ENCODE measurements at places on chromosomes 4 and X.

DNA sequence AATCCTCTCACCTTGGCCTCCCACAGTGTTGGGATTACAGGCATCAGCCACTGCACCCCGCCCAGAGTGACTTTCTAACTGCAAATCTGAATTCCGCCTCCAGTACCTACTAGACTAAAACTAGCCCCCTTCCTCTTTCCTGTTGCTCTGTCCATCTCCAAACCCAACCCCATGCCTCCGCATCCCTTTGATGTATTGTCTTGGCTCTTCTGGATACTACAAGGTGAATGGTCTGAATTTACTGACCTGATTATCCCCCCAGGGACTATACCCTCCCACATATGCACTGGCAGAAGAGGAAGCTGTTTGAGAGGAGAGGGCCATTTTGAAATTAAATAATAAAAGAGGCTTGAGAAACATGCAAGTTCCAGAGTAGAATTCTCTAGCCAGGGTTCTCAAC lies 17.7 kb upstream of the TFDP3 start:
- no peak for DNase-seq

- DNase-seq = no peak
Measured at GRCh38 chrX:27599928-27600327, 9.8 kb downstream of the DCAF8L2 start.

DNA sequence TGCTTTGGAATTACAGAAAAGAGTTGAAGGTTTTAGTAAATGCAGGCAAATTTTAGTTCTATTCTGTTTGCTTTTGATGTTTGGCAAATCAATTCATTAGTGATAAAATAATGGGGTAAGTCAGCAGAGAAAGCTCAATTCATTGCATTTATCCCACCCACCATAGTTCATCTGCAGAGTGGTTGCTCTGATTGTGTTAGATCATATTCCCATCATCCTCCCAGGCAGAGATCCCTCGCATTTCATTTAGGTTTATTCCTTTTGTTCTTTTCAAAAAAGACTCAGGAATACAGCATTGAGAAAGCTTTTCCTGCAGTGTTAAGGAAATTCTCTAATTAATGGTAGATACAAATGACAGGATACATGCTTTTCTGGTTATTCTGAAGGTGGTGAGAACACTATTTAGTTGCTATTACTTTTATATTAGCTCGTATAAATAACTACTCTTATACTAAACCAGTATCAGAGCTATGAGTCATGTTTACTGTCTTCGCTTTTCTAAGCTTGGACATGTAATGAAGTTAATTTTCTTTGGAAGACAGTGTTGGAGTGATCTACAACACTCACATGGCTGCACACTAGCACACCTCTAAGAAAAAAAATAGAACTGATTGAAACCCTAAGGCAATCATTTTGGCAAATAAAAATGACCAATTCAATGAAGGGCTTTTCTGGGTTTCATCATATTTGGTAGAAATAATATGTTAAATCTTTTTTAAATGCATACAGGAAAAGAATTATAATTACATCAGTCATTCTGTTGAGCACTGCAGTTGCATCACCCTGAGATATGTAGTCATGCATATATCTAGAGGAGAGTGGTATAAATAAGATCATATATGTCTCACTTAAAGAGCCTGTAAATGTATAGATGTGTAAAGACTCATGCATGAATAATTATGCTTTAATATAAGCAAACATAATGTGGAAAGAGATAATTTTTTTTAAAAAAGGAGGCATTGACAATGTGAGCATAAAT lies 351.6 kb downstream of the PCDH7 start:
- no peak for DNase-seq

GRCh38 chr4:173537613-173538147 lies 7.7 kb upstream of the HAND2 start:
- DNase-seq = no peak

DNA sequence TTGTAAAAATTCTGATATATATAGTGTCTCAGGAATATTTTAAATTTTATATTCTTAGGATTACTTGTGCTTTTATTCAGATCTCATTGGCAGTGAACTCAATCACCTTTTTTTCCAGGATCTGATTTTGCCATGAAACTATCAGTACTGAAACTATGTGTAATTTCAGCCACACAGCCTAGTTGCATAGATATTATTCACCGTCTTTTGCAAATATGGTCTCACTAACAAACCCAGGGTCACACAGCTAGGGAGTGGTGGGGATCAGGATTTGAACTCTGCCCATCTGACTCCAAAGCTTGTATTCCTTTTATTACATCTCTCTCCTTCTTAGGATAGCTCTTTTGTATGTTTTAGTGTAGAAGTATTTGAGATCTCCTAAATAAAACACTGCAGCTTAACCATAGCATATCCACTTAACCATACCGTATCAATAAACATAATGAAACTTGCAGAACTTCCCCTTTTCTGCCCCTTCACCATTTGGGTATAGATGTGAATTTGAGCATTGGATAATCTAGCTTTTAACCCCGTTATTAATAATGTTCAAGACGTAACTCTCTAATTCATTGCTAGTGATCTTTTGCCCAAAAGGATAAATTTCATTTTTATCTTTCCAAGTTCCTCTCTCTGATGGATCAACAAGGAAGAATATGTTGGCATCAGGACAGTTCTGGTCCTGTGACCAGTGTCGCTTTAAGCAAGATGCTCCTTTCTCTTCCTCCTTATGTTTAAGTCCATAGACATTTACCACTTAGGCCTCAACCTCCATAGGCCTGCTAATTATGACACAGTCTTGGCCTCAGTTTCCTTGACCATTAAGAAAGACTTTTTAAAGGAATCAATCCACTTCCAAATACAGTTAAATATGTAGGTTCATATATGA lies 74.6 kb downstream of the RAPGEF2 start:
- no peak for DNase-seq

- DNase-seq = no peak
Measured at GRCh38 chrX:43141885-43142284, 363.9 kb upstream of the PPP1R2C start.

DNA sequence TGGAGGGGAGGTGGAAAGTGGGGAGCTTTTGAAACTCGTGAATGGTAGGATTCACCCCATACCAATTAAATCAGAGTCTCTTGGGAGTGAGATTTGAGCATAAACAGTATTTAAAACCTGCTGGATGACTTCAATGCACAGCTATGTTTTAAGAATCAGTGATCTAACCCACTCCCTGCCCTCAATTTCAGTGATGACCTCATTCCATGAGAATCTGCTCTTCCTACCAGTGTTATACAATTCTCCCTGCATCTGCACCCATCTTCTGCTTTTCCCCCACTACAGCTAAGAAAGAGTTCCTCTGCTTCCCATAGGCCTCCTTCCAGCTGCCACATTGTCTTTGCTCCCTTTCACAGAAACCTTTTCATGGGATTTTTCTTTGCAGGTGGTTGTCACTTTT lies 18.3 kb upstream of the H2AZ1 start:
- DNase-seq = no peak

DNA sequence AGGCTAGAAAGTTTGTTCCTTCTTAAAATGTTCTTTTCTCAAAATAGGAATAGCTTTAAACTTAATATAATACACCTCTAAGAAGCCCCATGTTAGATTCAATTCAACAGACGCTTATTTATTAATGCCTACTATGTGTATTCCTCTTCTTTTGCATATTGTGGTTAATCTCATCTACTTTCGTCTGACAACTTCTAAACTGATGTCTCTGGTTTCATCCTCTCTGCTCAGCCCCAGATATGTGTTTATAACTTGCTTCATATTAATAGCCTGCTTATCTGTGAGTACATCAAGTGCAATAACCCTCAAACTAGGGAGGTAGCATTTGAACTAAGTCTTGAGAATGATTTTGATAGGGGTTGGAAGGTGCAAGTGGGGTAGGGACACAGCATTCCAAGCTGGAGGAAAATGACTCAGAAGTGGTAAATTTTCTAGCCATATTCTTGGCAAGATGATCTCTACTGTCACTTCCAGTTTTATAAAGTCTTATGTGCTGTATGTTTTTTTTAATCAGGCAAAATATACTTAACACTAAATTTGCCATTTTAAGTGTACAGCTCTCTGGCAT lies 37.0 kb downstream of the STK26 start:
- DNase-seq = no peak

DNA sequence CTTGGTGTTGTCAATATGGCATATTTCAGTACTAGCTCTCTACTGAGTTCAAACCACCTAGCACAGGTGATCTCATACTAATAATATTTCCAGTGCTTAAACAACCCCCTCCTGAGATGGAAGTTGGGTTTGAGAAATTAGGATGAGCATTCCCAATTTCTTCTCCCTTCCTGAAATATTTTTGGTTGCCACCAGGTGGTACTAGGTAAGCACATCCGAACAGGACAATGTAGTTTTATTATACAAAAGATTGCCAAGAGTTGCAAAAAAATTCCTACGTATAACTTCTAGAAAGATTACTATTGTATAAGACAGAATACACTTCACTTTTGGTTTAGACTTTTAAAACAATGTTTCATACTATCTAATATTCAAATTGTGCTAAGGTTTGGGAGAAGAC lies 484.5 kb downstream of the PACRGL start:
- DNase-seq = no peak

- DNase-seq = no peak
Measured at GRCh38 chrX:139862208-139862607, 70.6 kb downstream of the ATP11C start.

DNA sequence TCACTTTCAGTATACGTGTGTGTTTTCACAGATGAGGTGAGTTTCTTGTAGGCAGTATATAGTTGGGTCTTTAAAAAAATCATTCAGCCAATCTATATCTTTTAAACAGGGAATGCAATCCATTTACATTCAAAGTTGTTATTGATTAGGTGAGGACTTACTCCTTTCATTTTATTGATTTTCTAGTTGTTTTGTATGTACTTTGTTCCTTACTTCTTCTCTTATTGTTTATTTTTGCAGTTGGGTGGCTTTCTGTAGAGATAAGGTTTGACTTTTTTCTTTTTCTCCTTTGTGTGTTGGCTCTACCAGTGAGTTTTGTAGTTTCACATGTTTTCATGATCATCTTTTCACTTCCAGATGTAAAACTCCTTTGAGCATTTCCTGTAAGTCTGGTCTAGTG lies 83.1 kb downstream of the MAGED1 start:
- DNase-seq = no peak

DNA sequence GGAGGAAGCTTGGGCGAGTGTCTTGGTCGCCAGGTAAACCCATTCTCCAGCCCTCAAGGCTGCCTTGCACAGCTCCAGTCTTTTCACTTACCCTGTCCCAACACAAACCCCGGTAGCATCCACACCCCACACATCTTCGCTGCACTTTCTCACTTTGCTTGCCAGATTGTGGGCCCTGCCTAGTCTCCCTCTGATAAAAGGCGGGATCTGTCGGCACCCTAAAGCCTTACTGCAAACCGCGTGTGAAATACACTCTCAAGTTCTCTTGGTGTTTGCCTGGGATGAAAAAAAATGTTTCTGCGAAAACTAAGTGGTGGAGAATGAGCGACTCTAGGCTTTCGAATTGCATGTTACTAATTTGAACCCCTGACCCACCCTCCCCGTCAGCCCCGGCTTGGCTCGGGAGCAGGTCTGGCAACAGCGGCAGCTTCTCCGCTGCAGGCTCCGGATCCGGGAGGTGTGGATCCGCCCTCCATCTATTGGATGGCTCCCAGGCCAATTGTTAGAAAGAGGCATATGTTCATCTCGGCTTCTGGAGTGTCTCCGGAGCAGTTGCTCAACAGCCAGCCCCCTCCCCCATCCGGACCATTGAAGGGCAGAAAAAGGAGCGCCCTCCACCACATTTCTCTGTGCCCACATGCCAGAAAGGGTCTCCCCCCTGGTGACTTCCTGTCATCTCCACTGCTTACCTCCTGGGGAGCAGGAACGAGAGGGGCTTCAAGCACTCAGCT lies 3.0 kb upstream of the CITED1 start:
- peak; percentile 65 for DNase-seq

DNA sequence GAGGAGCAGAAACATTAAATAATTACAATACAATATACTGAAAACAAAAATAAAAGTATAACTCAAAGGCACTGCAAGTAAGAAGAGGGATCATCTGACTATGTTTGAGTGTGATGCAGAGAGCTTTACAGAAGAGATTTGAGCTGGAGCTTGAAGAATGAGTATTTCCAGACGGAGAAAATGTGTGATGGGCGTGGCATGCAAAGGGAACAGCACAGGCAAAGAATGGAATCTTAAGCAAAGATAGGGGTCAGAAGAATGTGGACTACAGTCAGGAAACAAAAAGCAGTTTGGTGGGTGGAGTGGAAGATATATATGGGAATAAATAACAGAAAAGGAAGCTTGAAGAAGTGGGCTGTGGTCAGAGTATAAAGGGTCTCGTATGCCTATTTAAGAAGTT lies 45.5 kb downstream of the OPHN1 start:
- no peak for DNase-seq

DNA sequence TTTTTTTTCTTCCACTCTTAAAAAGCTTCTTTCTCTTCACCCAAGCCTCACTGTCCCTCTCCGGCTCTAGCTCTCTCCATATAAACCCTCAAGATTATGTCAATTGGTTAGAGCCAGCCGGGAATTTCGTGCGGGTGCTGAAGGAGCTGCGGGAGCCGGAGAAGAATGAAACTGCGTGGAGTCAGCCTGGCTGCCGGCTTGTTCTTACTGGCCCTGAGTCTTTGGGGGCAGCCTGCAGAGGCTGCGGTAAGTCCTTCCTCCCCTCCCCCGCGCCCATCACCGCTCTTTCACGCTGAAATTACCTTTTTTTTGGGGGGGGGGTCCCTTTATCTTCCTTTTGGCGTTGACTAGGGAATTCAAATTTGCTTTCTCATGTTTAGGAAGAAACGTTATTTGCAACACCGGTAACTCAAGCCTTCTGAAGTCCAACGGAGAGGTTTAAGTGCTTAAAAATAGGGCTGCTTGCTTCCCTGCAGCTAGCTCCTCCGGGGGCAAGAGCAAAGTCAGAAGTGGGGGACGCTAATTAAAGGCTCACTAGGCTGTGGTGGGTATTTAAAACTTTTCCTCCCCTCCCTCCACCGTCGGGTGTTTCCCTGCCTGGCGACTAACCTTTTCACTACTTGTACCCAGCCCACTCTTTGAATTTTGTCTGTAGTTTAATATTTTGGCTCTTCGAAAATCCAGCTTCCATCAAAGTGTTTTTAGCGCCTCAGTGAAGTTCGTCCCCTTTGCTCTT lies 491 bp downstream of the COL4A5 start:
- no peak for DNase-seq

- peak; percentile 41 for DNase-seq
Measured at GRCh38 chr4:1512738-1513660, 106.8 kb upstream of the NKX1-1 start.

- peak; percentile 95 for DNase-seq
Measured at GRCh38 chr4:1082215-1083182, 30.9 kb downstream of the RNF212 start.

GRCh38 chr4:145822181-145822580 lies 116.4 kb downstream of the ZNF827 start:
- no peak for DNase-seq

DNA sequence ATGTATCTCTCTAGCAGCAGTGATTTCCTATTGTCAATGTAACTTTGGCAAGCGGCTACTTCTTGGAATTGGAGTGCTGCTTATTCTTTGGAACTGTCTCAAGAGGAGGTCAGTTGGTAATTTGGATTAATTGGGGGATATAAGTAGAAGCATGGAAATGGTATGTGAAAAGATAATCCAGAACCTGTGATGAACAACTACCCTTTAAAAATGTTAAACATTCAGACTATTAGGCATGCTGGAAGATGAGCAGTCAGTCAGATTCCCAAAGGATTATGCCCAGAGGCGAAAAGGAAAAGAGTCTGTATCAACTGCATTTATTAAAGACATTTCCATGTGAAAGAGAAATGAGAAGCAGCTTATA lies 62.5 kb downstream of the SEC24D start:
- DNase-seq = no peak

- DNase-seq = no peak
Measured at GRCh38 chr4:41095973-41096372, 118.4 kb downstream of the APBB2 start.
